ENCODE measurements at places on chromosomes 7 and 10. TPM values are rescaled to one million over a fixed set of nuclear protein-coding genes. Genes with fewer than 3 reads are reported as not detected.

DNA sequence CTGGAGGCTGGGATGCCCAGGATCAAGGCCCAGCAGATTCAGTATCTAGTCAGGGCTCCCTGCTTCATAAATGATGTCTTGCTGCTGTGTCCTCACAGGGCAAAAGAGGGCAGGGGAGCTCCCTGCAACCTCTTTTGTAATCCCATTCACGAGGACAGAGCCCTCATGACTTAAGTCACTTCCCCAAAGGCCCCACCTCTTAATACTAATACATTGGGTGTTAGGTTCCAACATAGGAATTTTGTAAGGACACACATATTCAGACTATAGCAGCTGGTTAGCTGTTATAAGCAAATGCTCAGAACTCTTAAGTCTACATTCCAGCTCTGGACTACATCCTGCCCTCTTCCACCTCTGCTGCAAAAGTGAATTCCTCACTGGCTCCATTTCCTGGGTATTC is 63.0 kb downstream of the VOPP1 start:
- no peak overlapping the region for H3K4me3 ChIP-seq
- H3K27me3 ChIP-seq, result no peaks in the 10 kb centered on the region
- peak; percentile 41 for DNase-seq
- H3K27ac ChIP-seq, result no peak overlapping the region
- H3K36me3 ChIP-seq, result no peaks in the 10 kb centered on the region
- peaks cover 15% of the 10 kb centered on the region for H3K4me1 ChIP-seq

DNA sequence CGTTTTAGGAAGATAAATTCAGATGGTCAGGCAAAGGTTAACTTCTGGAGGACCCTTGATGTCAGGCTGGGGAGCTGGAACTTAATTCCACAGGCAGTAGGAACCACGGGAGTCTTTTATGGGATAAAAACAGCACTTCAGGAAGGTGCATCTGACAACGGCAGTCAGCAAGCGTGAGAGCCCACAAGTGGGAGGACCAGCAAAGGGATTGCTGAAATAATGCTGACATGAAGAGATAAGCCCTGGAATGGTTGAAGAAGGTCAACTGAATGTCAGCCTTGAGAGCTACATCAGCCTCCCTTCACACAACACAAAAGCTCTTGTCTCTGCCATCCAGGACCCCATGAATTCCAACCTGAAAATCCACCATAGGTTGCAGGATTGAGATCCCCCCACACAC is 138.8 kb downstream of the SORCS1 start:
- H3K27me3 ChIP-seq, result no peaks in the 10 kb centered on the region
- DNase-seq, result no peak
- H3K27ac ChIP-seq, result no peak overlapping the region
- H3K4me1 ChIP-seq, result no peaks in the 10 kb centered on the region

The NPY gene
- total RNA-seq, result not detected

The CRHR2 gene
- total RNA-seq, result not detected

DNA sequence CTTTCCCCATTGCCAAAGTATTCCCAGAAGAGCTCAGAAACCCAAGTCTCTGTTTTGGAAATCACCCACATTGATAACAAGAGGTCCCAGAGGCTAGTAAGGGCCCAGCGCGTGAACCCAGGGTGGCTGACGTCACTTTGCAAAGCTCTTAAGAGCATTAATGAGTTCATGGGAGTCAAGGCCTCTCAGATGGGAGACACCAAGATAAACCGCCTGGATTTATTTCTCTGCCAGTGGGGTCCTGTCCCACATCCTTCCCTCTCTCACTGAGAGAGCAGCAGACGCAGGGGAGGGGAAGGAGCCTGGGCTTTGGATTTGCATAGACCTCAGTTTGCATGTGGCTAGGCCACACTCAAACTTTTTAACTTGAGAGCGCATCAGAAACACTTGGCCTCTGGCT is 184.8 kb upstream of the PDE1C start:
- no peak overlapping the region for H3K4me3 ChIP-seq
- no peaks in the 10 kb centered on the region for H3K27me3 ChIP-seq
- H3K27ac ChIP-seq, result no peak overlapping the region
- DNase-seq, result no peak
- H3K36me3 ChIP-seq, result no peaks in the 10 kb centered on the region
- no peaks in the 10 kb centered on the region for H3K4me1 ChIP-seq

The AKR1C4 gene
- not detected for total RNA-seq

All from astrocyte (in vitro differentiated cells and primary cell).